ENCODE measurements at places on chromosomes 3 and 15. TPM values are rescaled to one million over a fixed set of nuclear protein-coding genes. Genes with fewer than 3 reads are reported as not detected.

Gene CLDN11
- not detected for total RNA-seq

Gene COL6A6
- not detected for total RNA-seq

Gene IGSF11
- 4.4 TPM for total RNA-seq

Gene PPP1R14D
- not detected for total RNA-seq

Gene CD96
- total RNA-seq = not detected

Gene CCR9
- total RNA-seq = not detected

Gene NDN
- 0.28 TPM for total RNA-seq

Gene SPTBN5
- total RNA-seq = 0.37 TPM

Gene CADPS
- total RNA-seq = not detected

Gene EXD1
- not detected for total RNA-seq

Gene P2RY1
- total RNA-seq = 0.54 TPM

Gene GCNT3
- total RNA-seq = 156 TPM

Gene SCN5A
- 0.54 TPM for total RNA-seq

Gene MLF1
- total RNA-seq = 22.0 TPM

Gene TNNC1
- total RNA-seq = 0.87 TPM

Gene CCDC33
- total RNA-seq = 7.0 TPM

Gene DENND4A
- 6.4 TPM for total RNA-seq

Gene TF
- total RNA-seq = 0.60 TPM

Gene LRRC3B
- not detected for total RNA-seq

Gene MEF2A
- 16.2 TPM for total RNA-seq

Gene ZKSCAN7
- total RNA-seq = not detected

Gene PTPN23
- 22.4 TPM for total RNA-seq

Gene IQCH
- total RNA-seq = 2.4 TPM

Gene CCDC39
- not detected for total RNA-seq

Gene SLC35G2
- total RNA-seq = 30.5 TPM

Gene MB21D2
- total RNA-seq = 5.0 TPM

Gene RBMS3
- total RNA-seq = 0.48 TPM

Gene BOC
- 6.4 TPM for total RNA-seq

Gene SLC28A1
- not detected for total RNA-seq

Gene CLDN16
- 0.34 TPM for total RNA-seq

Gene PSMD6
- 74.5 TPM for total RNA-seq

Gene SYNPR
- total RNA-seq = not detected

Gene GOLGA8S
- total RNA-seq = 0.12 TPM

Gene TGM5
- not detected for total RNA-seq

Gene GLCE
- 20.0 TPM for total RNA-seq

Gene CYP11A1
- total RNA-seq = not detected

Gene C15orf62
- total RNA-seq = 0.16 TPM

Gene FHIT
- 0.64 TPM for total RNA-seq

Gene TMEM108
- not detected for total RNA-seq

Gene LRRC49
- 8.3 TPM for total RNA-seq

Gene TRIM42
- total RNA-seq = not detected

Gene LIPH
- total RNA-seq = 7.5 TPM

Gene TUBGCP4
- 7.6 TPM for total RNA-seq

Gene CAMKV
- 0.35 TPM for total RNA-seq

Gene KBTBD8
- 0.48 TPM for total RNA-seq

Gene MST1R
- total RNA-seq = 6.0 TPM

Gene GJD2
- total RNA-seq = not detected

Gene BDH1
- total RNA-seq = 3.9 TPM
